ENCODE measurements at places on chromosomes 16 and 17. TPM values are rescaled to one million over a fixed set of nuclear protein-coding genes. Genes with fewer than 3 reads are reported as not detected.

GRCh38 chr16:87457061-87457611, 35.7 kb downstream of the ZCCHC14 start:
- no peak for ATAC-seq

GRCh38 chr17:39209317-39210092, 9.4 kb downstream of the RPL19 start:
- ATAC-seq: peak; percentile 24

DNA sequence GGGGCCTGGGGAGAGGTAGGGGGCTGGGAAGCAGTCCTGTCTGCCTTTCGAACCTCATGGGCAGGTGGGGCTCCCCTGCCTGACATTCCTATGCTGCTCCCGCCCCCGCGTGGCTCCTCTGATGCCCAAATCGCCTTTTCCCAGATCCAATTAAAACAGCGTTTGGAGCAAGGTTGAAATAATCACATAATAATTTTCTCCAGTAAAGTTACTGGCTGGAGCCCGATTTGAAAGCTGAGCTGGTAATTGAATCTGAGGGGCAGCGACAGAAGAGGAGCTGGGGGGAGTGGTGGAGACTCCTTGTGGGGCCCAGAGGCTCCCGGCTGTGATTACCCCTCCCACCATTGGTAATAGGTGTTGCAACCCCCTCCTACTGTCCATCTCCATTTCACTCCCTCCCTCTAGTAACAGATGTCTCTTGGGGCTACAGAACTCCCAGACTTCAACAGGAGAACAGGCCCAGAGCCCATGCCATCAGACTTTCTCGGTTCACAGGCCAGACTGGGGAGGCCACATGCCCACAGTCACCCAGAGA, 38.9 kb upstream of the C1QL1 start:
- peak; percentile 49 for ATAC-seq

- no peak for ATAC-seq
These were observed 93.3 kb downstream of the C16orf78 start for GRCh38 chr16:49466881-49467280.

DNA sequence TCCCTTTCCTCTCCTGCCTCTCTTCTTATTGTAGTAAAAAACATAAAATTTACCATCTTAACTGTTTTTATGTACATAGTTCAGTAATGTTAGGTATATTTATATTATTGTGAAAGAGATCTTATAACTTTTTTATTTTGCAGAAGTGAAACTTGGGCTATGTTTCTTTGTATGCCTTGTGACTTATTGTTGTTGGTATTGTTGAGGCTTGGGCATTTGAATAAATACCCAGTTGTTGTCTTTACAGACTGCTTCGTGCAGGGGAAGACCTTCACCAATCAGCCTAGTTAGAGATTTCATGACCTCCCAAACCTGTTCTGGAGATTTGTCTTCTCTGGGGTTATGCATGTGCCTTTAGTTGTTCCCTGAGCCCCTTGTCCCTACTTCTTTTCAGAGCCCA, 31.9 kb downstream of the REXO5 start:
- no peak for ATAC-seq

DNA sequence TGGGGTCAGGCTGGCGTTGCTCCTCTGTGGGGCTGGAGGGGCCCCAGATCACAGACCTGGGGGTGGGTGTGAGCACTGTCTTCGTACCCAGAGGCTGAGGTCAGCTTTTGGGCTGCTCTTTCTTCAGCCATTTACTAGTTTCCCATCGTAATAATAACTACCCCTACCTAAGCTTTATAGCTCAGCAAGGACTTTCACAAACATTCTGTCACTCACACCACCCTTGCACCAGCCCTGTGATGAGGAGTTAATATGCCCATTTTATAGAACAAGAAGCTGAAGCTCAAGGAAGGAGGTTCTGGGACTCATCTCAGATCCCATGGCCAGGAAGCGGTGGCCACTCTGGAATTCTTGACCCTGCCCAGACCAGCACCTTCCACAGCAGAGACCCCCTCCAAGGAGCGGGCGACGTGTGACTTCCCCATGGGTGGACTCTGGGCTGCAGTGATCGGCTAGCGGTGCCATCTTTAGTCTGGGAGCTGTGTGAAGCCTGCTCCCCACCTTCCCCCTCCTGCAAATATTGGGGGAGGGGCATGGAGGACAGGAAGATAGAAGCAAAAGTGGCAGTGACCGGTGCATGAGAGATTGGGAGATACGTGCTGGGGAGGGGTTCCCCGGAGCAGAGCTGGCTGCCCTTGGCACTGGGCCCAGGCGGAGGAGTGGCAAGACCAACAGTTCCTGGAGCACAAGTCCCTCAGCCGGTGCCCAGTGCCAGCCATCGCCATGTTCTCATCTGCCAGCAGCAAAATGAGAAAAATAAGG, 81.8 kb upstream of the TOB1 start:
- no peak for ATAC-seq

DNA sequence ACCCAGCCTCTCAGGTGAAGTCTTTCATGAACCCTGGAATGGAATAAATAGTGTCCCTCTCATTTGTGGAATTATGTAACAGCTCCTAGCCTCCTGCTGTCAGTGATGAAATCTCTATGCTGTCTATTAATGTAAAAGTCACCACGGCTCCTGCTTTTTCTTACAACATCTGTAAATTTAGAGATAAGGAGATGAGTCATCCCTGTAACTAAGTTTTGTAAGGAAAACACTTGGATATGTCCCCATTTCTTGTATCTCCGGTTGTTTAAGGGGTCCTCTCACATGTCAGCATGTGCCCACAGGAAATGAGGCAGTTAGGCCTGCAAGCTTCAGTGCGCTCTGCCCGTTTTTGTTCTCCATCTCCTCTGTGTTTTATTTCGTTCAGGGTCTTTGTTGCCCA, 2.8 kb upstream of the NAT9 start:
- no peak for ATAC-seq

- no peak for ATAC-seq
These were observed 28.7 kb upstream of the KIFC3 start for GRCh38 chr16:57830890-57831484.

- ATAC-seq: no peak
These were observed 11.7 kb upstream of the SLC47A2 start for GRCh38 chr17:19728084-19728495.

DNA sequence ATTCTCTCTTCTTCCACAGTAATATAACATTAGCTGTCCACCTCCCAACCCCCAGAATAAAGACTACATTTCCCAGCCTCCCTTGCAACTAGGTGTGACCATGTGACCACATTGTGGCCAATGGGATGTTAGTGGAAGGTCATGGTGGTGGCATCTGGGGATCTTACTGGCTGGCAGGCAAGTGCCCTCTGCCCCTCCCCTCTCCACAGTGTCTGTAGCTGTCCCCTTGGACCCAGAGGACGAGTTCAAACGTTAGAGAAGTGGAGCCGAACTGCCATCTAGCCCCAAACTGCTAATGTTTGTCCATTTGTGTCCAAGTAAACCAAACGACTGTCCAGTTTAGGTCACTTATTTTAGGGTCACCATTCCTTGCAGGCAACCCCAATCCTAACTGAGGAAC, 26.6 kb upstream of the KCNG4 start:
- peak; percentile 100 for ATAC-seq

- no peak for ATAC-seq
These were observed 7.0 kb downstream of the CRHR1 start for GRCh38 chr17:45791041-45791582.

DNA sequence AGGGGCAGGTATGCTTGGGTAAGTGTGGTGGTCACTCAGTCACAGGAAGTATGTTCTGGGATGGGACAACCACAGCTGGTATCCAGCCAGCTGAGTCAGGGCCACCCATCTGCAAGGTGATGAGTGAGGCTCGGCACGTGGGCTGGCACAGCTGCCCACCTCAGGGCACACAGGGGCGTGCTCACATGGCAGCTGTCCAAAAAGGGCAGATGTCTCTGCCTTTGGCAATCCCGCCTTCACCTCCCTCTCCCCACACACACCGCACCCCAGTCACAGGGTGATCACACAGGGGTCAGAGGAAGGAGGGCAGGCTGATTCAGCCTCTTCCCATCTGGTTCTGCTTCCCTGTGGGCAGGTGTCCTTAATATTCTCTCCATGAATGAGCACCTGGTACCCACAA, 85.9 kb upstream of the TOB1 start:
- no peak for ATAC-seq

DNA sequence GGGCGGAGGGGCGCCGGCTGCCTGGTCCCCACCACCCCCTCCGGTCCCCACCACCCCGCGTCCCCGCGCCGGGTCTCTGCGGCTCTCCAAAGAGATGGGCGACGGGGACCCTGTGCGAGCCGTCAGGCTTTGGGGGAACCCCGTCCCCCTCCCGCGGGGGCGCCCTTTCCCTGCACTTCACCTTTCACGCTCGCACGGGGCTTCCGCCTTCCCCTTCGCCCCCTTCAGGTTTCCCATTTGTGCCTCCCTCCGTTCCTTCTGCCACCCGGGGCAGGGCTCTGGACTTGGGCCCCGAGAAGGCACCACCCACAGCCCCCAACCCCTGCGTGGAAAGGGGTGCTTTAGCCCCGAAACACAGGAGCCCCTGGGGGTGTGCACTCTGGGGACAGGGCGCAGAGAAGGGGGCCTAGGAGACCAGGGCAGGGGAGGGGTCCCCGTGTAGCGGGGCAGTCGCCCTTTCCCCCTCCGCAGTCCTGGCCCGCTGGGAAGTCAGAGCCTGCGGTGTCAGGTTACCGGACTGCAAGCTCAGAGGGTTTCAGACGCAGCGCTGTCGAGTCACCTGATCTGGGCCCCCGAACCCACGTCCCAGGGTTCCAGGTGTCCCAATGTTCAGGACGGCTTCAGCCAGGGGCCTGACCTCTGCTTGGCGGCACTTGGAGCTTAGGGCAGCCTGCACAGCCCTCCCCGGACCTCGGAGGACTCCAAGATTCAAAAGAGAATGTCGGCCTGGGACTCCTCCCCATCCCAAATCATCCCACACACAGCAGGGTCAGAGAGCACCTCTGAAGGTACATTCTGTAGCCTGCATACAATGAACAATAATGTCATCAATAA, 6.7 kb upstream of the CCDC92B start:
- peak; percentile 24 for ATAC-seq

- ATAC-seq: peak; percentile 50
These were observed 8.1 kb downstream of the KCNH6 start for GRCh38 chr17:63531022-63531965.

DNA sequence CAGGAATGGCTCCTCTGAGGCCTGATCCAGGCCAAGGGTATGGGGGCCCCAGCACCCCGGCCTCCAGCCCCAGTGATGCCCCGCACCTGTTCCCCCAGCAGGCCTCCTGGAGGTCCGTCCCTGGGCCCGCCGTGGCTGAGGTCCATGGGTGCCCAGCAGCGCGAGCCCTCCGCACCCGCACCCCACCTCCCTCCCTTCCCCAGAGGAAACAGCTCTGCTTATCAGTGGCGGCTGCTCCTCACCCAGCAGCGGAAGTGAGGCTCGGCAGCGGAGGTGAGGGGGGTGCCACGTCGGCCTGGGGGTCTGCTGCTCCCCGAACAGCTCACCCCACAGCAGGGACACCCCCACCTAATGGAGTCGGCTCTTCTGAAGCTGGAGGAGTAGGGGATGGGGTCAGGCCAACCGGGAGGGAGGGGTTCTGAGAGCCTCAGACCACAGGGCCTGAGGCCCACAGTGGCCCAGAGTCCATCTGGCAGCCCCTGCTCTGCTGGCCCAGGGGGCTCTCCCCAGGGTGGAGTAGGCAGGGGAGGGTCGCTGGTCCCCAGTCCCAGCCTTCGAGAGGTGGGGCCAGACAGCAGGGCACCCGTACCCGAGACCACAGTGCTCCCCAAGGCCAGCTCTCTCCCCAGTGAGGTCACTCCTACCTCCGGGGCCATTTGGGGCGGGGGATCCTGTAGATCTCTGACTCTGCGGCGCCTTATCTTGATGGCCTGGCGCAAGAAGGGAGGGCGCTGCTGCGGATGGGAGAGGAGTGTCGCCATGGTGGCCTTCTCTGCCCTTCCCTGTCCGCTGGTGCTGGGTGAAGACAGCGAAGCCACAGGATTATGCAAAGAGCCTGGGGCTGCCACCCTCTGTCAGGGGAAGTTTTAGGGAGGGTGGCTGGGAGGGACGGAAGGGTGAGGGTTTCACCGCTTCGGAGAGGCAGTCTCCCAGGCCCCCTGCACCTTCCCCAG, at the start of gene UNC13D:
TSS of gene UNC13D (minus strand) at position 828 of the 953 bp plus-strand sequence. CDS start at position 761, 67 bp downstream.
- no peak for ATAC-seq

- ATAC-seq: peak; percentile 14
These were observed 225.9 kb downstream of the SEC14L1 start for GRCh38 chr17:77366558-77367245.

- ATAC-seq: peak; percentile 57
These were observed 58.0 kb upstream of the GSE1 start for GRCh38 chr16:85554889-85555718.

GRCh38 chr16:50696126-50696525, 2.7 kb downstream of the NOD2 start:
- ATAC-seq: no peak

DNA sequence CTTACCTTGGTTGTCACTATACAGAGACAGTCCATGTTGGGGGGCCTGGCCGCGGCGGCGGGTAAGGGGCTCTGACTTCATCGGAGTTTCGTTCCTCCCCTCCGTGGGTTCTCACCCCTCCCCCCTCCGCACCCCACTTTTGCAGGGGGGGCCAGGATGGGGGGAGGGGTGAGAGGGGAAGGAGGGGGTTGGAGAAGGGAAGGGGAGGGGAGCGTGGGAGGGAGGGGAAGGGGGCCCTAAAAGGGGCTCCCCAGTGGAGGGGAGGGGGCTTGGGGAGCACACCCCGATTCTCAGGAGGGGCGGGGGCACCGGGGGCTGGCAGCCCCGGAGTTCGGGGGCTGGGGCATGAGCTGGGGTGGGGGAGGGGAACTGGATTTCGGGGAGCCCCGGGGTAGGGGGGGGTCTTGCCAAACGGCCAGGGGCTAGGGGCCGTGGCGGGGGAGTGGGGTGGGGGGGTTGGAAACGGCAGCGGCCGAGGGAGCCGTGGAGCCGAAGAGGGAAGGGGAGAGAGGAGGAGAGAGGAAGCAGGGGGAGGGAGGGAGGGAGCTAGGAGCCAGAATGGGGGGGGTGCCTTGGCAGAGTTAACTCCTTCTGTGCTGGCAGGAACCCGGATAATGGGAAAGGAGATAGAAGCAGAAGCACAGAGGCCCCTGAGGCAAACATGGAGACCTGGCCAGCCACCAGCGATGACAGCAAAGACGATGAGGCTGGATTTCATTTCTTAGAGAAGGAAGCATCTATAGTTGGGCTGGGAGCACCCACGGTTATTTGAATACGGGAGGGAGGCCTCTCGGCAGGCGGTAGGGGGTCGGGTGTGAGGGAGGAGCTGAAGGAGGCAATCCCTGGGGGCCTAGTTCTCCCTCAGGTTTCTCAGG, 2.3 kb downstream of the DLG4 start:
- ATAC-seq: no peak

- ATAC-seq: no peak
These were observed 341.9 kb upstream of the CDH11 start for GRCh38 chr16:65463652-65464260.

The FBXW10 gene
- 0.50 TPM for total RNA-seq

The CTRB1 gene
- 0.50 TPM for total RNA-seq

The TMED6 gene
- total RNA-seq: 2.4 TPM

The TP53TG3C gene
- not detected for total RNA-seq

The CDC6 gene
- total RNA-seq: 4.3 TPM

The SLC6A2 gene
- total RNA-seq: 0.19 TPM

The ABCA8 gene
- 0.52 TPM for total RNA-seq

The KCNAB3 gene
- 0.43 TPM for total RNA-seq

The ZNF48 gene
- 19.8 TPM for total RNA-seq

Data from motor neuron (in vitro differentiated cells).